ENCODE measurements at places on chromosomes 7 and 10. TPM values are rescaled to one million over a fixed set of nuclear protein-coding genes. Genes with fewer than 3 reads are reported as not detected.
A peak's percentile ranks its signal among the peaks of the same experiment; 100 is the strongest.

DNA sequence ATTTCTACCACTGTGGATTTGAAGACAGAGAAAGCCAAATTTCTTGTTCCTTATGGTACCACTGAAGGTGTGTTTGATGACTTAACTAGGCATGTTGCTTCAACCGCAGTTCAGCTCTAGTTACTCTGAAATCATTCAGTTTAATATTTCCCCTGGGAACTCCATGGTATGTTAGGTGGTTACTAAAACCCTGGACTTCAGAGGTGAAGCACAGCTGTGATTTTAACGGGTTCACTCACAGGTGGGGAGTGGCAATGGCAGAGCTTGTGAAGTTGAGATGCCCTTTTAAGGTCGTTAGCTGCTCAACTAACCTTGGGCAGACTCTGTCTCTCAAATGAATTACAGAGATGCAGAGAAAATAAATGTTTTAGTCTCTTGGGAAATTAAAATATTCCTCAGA, 163.6 kb upstream of the PHYHIPL start:
- DNase-seq = no peak
- H3K36me3 ChIP-seq = no peaks in the 10 kb centered on the region
- no peaks in the 10 kb centered on the region for H3K27me3 ChIP-seq

The DENND2A gene
- 0.95 TPM for total RNA-seq

DNA sequence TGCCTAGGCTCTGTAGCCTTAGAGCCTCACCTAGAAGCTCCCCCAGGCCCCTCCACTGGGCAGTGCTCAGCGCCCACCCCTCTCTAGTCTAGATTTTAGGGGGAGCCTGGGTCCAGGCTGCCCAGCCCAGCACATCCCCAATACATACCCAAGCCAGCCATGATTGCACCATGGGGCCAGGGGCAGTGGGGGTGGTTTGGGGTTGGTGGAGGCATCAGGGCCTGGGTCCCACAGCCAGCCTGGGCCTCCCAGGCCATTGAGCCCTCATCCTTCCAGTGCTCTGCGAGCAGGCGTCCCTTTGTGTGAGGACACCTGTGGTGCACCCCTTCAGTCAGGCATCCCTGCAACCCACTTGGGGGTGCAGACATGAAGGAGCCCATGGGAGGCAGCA, 76.9 kb upstream of the RET start:
- DNase-seq = peak; percentile 28
- H3K4me3 ChIP-seq = no peak overlapping the region
- H3K4me1 ChIP-seq = no peaks in the 10 kb centered on the region
- H3K36me3 ChIP-seq = no peaks in the 10 kb centered on the region
- no peak overlapping the region for H3K27ac ChIP-seq

- no peaks in the 10 kb centered on the region for H3K4me1 ChIP-seq
- no peaks in the 10 kb centered on the region for H3K27me3 ChIP-seq
- no peak overlapping the region for H3K4me3 ChIP-seq
Measured at GRCh38 chr10:33418301-33418700, 83.8 kb upstream of the NRP1 start.

- peak overlapping the region; percentile 94 for H3K27ac ChIP-seq
- H3K4me1 ChIP-seq = peaks cover 27% of the 10 kb centered on the region
- peaks cover 1% of the 10 kb centered on the region for H3K36me3 ChIP-seq
- peak overlapping the region; percentile 41 for H3K4me3 ChIP-seq
Measured at GRCh38 chr10:122019414-122019975, 30.5 kb downstream of the TACC2 start.

DNA sequence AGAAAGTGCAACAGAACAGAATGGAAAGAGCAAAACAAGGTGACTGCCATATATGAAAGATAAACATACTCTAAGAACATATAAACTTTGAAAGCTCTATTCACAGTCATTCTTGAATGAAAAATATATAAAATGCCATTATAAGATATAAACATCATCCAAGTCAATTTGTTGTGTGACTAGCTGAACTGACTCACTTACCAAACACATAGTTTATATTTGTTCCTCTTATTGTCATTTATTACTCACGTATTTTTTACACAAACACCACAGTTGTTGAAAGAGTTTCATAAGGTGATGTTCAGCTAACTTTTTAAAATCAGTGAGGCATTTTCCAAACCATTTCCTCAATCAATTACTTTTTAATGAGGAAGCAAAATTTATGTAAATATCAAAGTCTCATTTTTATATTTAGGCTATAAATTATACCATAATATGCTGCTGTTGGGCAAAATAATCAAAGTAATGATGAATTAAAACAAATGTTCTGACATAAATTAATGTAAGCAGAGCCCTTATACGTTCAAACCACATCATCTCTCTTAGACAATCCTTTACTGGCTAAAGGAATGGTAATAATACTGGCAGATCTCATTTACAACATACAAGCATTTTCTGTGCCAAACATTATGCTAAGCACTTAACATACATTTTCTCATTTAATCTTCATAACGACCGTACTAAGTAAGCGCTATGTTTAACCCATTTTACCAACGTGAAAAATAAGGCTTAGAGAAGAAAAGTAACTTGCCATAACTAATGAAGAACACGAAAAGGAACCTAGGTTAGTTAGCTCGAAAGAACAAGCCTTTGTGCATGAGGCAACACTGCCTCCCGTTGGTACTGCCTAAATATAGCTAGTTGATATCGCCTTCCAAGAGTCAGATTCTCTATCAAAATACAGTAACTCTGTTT, 7.3 kb downstream of the LRRN3 start:
- H3K4me1 ChIP-seq = no peaks in the 10 kb centered on the region
- no peak overlapping the region for H3K27ac ChIP-seq
- DNase-seq = peak; percentile 32
- no peak overlapping the region for H3K4me3 ChIP-seq
- no peaks in the 10 kb centered on the region for H3K36me3 ChIP-seq
- no peaks in the 10 kb centered on the region for H3K27me3 ChIP-seq

- H3K27ac ChIP-seq = no peak overlapping the region
- DNase-seq = no peak
- peaks cover 29% of the 10 kb centered on the region for H3K4me1 ChIP-seq
- H3K36me3 ChIP-seq = no peaks in the 10 kb centered on the region
- no peaks in the 10 kb centered on the region for H3K27me3 ChIP-seq
- no peak overlapping the region for H3K4me3 ChIP-seq
Measured at GRCh38 chr10:132112611-132113010, 46.9 kb downstream of the JAKMIP3 start.

The NUPR2 gene
- not detected for total RNA-seq

- no peak within 1 kb of the TSS for H3K27ac ChIP-seq
- DNase-seq = peak; percentile 48
- H3K4me1 ChIP-seq = peaks cover 9% of the 10 kb centered on the region
- H3K27me3 ChIP-seq = no peaks in the 10 kb centered on the region
- no peaks in the 10 kb centered on the region for H3K36me3 ChIP-seq
Measured at GRCh38 chr7:8433477-8434289, at the start of gene NXPH1. Gene NXPH1, plus strand, starts transcription at chr7:8433609.

DNA sequence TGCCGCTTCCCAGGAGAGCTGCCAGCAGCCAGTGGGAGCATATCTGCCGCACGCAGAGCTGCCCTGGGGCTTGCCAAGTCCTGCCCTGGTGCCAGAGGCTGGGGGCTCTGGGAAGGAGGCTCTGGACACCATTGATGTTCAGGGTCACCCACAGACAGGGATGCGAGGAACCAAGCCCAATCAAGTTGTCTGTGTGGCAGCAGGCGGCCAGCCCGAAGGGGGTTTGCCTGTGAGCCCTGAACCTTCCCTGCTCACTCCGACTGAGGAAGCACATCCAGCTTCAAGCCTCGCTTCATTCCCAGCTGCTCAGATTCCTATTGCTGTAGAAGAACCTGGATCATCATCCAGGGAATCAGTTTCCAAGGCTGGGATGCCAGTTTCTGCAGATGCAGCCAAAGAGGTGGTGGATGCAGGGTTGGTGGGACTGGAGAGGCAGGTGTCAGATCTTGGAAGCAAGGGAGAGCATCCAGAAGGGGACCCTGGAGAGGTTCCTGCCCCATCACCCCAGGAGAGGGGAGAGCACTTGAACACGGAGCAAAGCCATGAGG, 94.6 kb downstream of the TACC2 start:
- H3K36me3 ChIP-seq = no peaks in the 10 kb centered on the region
- H3K27me3 ChIP-seq = no peaks in the 10 kb centered on the region
- no peak overlapping the region for H3K4me3 ChIP-seq
- no peaks in the 10 kb centered on the region for H3K4me1 ChIP-seq
- DNase-seq = no peak

GRCh38 chr10:535952-536351, 153.5 kb downstream of the DIP2C start:
- H3K4me1 ChIP-seq = 0 out of 2 replicates have a peak, but pooled peaks cover 4% of the 10 kb centered on the region
- peak overlapping the region; percentile 83 for H3K27ac ChIP-seq
- no peaks in the 10 kb centered on the region for H3K27me3 ChIP-seq

The INMT gene
- total RNA-seq = 3.3 TPM
